Left colon (tissue), 2 donors: ENCODE measurements at places on chromosomes 5 and 9. TPM values are rescaled to one million over a fixed set of nuclear protein-coding genes. Genes with fewer than 3 reads are reported as not detected.

DNA sequence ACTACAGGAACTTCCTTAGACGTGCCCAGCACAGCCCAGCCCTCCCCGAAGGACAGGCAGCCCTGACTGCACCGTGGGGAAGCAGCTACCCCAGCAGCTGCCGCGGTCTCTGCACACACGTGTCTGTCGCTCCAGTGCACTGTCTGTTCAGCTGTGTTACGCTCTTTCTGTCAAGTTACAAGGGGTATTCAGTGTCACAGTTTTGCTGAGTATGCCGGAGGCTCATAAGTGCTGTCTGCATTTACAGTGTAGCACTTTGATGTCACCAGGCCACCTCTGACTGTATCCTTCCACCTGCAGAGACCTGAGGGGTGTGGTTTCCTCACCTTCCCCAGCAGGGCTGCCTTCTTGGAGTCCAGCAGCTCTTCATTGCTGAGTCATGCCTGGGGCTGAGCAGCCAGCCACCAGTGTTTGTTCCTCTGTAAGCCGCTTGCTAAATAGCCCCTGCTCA lies 126.8 kb downstream of the EHMT1 start:
- DNase-seq: peak; percentile 39

Gene PHYHD1
- total RNA-seq: 1.5 TPM

DNA sequence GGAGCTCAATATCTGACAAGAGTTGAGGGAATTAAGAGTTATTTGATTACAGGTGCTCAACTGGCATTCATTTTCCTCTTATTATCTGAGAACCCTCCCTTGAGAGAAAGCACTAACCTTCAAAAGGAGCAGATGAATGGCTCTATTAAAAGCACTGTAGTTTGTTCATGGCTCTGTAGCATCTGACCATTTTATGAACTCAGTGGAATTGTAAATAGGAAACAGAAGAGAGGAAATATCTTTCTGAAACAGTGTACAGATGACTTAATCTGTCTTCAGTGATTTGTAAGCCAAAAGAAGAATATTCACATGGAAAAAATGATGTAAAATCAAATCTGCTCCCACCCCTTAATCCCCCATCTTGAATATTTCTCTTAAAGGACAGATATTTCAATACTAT lies 810.4 kb upstream of the GRAMD2B start:
- DNase-seq: no peak

- no peak for DNase-seq
These were observed 21.9 kb upstream of the TERT start for GRCh38 chr5:1316588-1317340.

GRCh38 chr9:111944241-111944866 lies 47.7 kb downstream of the UGCG start:
- DNase-seq: no peak

DNA sequence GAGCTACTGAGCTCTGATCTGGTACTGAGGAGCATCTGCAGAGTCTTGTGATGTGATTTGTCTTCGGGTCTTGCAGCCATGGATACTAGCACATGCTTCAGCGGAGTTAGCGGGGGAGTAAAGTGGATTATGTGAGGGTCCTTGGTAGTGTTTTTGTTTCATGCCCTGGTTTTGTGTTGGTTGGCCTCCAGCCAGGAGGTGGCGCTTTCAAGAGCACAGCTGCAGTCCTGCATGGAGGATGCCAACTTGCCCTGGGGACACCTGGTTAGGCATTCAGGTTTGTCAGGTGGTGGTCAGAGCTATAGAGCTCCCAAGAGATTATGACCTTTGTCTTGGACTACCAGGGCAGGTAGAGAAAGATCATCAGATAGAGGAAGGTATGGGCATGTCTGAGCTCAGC lies 185.8 kb upstream of the CDH6 start:
- DNase-seq: no peak

GRCh38 chr9:29389421-29389820 lies 1816.1 kb upstream of the C9orf72 start:
- no peak for DNase-seq

GRCh38 chr5:146474065-146474464 lies 26.9 kb downstream of the TCERG1 start:
- DNase-seq: no peak

GRCh38 chr5:25362799-25363198 lies 718.0 kb upstream of the CDH10 start:
- DNase-seq: no peak

DNA sequence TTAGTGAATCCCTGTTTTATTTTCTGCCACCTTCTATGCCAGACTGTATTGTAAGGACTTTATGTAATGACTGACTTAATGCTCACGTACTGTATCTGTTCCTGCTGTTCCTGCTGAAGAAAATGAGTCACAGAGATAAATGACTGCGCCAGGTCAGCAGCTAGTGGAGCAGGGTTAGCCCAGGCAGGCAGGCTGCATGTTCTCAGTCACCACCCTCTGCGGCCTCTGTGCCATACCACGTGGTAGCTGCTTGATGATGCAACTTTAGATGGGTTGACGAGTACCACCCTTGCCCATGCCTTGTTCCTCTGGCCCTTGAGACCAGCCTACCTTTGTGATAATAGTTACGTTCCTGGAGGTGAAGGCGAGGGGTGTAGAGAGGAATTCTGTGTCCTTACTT lies 161.9 kb downstream of the TRIO start:
- DNase-seq: no peak

GRCh38 chr9:11702548-11702947 lies 990.6 kb upstream of the TYRP1 start:
- DNase-seq: no peak

- DNase-seq: no peak
These were observed 730.0 kb downstream of the MAT2B start for GRCh38 chr5:164235300-164235891.

Gene FBXW2
- 62.0 TPM for total RNA-seq

DNA sequence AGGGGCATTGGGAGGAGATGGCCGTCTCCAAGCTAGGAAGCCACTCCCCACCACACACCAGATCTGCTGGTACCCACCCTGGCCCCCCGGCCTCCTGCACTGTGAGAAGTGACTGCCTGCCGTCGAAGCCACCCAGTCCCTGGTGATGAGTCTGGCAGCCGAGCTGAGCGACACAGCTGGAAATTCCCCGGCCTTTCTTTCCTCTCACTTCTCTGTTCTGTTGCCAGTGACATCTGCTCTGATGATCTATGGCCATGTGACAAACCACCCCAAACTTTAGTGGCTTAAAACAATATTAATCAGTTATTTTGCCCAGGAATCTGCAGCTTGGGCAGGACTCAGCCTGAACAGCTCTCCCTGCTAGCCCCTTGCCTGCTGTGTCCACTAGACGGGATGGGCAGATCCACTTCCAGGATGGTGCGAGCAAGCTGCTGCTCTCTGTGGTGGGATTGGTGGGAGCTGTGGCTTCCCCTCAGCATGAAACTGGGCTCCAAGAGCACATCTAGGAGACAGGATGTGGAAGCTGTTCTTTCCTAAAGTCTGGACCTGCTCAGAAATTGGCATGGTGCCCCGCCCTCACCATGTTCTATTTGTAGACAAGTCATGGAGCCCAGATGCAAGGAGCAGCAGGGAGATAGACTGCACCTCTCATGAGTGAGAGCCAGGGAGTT lies 211.2 kb downstream of the GADD45G start:
- peak; percentile 44 for DNase-seq

DNA sequence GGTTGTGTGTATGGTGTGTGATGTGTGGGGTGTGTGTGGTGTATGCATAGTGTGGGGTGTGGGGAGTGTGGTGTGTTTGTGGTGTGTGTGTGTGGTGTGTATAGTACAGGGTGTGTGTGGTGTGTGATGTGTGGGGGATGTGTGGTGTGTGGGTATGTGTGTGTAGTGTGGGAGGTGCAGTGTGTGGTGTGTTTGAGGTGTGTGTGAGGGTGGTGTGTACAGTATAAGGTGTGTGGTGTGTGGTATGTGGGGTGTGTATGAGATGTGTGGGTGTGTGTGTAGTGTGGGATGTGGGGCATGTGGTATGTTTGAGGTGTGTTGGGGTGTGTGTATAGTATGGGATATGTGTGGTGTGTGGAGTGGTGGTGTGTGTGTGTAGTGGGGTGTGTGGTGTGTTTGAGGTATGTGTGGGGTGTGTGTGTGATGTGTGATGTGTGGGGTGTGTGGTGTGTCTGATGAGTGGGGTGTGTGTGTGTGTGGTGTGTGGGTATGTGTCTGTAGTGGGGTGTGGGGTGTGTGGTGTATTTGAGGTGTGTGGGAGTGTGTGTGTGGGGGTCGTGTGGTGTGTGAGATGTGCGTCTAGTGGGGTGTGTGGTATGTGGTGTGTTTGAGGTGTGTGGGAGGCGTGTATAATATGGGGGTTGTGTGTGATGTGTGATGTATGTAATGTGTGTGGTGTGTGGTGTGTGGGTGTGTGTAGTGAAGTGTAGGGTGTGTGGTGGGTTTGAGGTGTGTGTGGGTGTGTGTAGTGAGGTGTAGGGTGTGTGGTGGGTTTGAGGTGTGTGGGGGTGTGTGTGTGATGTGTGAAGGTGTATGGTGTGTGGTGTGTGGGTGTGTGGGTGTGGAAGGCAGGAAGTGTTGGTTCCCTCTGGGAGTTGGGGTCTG lies 8.6 kb downstream of the ECSCR start:
- DNase-seq: no peak
